Spinal cord (tissue), 10 donors: ENCODE measurements at places on chromosomes 6 and 20. TPM values are rescaled to one million over a fixed set of nuclear protein-coding genes. Genes with fewer than 3 reads are reported as not detected.

DNA sequence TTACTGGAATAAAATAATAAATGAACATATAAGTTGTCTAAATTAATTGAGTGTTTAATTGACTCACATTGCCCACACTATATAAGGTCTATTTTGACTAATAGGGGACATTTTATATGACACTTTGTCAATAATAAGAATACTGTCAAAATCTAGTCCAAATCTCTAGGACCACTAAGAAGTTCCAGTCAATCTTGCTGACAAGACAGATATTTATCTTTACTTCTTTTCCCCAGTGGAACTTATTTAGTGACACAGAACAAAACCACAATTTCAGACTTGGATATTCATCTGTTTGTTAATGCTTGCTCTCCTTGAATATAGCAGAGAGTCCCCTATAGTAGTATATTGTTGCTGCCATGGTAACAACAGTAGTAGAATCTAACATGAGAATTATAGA lies 954.6 kb upstream of the MANEA start:
- DNase-seq, result no peak

- peak; percentile 95 for DNase-seq
Measured at GRCh38 chr6:129598244-129599187, 111.5 kb downstream of the ARHGAP18 start.

DNA sequence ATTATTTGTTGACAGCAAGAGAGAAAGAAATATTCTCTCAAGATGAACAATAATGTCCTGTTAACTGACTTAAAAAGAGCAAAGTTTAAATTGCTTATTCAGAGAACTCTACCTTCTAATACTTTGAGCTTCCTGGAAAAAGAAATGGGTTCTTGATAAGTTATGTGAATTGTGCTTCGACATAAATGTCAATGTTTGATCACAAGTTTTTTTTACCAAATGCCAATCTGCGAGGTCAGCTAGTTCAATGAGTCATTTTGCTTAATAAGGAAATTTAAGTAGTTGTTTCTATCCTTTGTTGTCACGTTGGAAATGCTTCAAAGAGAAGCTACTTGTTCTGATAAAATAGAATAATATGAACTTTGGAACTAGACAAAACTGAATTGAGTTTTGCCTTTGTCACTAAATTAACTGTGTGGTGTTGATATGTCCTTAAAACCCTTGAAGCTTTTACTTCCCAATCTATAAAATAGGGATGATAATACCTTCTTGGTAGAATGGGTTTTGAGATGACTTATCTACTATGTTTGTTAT lies 642.1 kb upstream of the FLRT3 start:
- DNase-seq, result no peak

Gene TMEM14B
- total RNA-seq, result 54.2 TPM

Gene IL17F
- total RNA-seq, result not detected

Gene TDRD6
- total RNA-seq, result 0.44 TPM
